ENCODE measurements at places on chromosomes 2 and 18.

DNA sequence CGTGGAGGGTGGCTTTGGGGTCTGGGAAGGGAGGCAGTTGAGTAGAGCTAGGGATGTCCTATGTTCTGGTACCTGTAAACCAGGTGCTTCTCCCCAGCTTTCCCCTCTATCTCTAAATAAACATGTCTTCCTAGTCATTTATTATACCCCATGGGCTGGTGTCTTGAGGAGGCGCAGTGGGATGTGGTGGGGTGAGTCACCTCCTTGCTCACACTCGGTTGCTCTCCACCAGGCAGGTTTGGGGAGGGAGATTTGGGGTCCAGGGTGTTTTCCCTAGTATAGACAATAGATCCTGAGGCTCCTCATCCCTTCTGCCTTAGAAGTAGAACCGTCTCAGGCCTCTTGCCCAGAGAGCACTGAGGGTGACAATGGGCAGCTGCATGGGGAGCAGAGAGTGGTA is 5.1 kb downstream of the PSD4 start:
- DNase-seq: no peak

GRCh38 chr2:120955427-120955826 is 219.8 kb downstream of the GLI2 start:
- no peak for DNase-seq

GRCh38 chr2:239195992-239196391 is 204.8 kb downstream of the HDAC4 start:
- no peak for DNase-seq

DNA sequence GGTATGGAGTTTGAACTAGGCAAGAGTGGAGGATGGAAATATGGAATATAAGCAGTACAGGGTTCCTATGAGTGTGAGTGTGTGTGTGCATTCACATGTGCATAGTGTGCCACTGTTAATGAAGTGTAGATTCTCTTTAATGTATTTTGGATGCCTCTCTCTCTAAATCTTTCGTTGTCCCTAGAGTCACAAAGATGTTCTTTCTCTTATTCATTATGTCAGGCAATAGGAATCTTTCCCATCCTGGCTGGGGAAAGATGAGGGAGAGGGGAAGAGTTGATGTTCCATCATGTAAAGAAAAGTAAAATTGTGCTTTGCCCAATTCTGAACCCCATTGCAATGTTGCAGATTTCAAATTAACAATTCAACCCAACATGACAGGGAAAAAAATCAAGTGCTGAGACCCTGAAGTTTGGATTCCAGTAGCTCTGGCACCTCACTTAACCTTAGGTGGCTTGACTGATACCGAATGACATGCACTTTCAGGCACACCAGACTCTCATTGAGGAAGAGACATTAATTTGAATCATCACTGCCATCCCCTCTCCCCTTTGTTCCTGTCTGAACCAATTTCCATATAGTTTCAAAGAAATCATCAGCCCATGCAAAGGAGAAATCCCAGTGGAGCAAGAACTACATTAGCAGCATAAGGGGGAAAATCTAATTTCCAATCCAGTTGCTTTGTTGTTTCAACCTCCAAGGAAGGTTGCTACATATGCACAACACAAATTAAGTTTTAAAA is 28.0 kb downstream of the KLF7 start:
- no peak for DNase-seq

GRCh38 chr2:183389546-183390080 is 265.4 kb downstream of the NUP35 start:
- no peak for DNase-seq

GRCh38 chr2:70181363-70181956 is 9.4 kb downstream of the C2orf42 start:
- DNase-seq: no peak

DNA sequence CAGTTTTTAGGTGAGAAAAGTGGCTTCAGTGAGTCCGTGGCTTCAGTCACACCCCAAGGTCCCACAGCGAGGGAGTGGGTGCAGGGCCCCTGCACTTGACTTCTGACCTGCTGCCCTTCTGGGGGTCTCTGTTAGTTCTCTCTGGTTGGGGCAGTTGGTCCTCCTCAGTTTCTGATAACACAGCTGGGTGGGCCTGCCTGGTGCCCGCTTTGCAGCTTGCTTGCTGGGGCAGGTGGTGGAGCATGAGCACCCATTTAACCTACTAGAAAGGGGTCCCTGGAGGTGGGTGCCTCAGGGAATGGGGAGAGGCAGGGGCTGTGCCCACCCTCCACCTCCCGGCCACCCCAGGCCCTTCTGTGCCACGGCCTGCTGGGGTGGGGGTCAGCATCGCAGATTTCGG is 83.2 kb downstream of the ASB1 start:
- no peak for DNase-seq

DNA sequence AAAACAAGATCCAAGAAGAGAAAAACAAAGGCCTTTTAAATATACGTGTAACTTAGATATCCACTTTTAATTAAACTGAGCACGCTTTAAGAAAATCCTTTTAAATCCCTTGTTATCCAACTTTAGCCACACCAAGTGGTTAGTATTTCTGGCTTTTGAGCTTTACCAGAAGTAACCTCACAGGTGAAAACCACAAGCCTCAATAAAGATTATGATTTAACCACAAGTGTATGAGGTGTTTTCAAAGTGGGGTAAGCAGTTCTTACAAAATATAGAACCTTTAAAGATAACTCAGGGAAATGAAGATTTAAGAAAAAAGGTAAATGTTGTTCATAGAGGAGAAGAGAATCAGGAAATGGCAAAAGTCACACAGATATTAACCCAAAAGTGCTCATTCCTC is 58.4 kb upstream of the CDCA7 start:
- no peak for DNase-seq

Data from fibroblast of skin of right biceps (primary cell).